ENCODE measurements at places on chromosomes 1 and 21.

GRCh38 chr1:44025816-44026215 is 5.4 kb downstream of the SLC6A9 start:
- DNase-seq: no peak

DNA sequence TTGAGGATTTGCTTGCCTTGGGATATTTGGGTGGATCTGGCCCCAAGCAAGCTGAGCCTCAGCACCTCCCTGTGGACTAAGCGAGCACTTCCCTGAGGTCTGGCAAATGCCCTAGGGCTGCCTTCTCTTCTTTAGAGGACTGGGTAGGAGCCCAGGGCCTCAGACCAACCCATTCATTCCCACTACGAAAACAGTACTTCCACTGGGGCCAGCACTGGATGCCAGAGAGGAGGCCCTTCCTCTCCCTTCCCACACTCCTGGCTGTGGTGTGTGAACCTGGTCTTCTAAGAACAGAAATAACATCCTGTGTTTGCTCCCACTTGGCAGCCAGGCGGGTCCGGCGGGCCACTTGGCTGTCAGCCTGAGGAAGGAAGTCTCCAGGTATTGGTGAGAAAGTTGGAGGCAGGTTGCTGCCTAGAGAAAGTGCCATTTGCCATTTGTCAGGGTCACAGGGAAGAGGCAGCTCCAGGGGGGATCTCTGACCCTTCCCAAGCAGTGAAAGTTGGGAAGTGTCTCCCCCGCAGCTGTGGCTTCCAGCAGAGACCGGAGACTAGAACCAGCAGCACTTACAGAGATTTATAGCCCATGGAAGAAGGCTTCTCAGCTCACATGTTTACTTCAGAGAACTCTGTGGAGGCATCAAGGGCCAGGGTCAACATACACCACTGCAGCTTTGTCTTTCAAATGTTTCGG is 323.5 kb downstream of the SIPA1L2 start:
- DNase-seq: no peak

- no peak for DNase-seq
Measured at GRCh38 chr1:159669338-159669737, 45.1 kb downstream of the CRP start.

DNA sequence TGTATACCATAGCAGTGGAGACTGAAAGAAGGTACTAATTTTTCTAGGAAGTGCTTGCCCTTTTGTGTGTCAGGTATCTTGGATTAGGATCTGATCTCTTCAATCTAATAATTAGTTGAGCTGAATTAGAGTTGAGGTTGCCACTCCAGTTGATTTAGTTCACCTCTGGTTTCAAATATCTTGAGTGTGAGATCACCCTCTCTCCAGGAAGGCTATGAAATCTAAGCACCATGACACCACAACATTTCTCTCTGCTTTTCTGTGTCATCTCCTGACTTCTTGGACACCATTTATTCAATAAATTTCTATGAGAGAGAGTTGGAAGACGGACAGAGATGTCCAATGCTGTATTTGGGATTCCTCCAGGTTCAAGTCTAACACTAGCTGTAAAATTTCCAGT is 212.8 kb downstream of the DYRK1A start:
- DNase-seq: no peak

- DNase-seq: no peak
Measured at GRCh38 chr1:233668725-233669294, 54.9 kb downstream of the KCNK1 start.

DNA sequence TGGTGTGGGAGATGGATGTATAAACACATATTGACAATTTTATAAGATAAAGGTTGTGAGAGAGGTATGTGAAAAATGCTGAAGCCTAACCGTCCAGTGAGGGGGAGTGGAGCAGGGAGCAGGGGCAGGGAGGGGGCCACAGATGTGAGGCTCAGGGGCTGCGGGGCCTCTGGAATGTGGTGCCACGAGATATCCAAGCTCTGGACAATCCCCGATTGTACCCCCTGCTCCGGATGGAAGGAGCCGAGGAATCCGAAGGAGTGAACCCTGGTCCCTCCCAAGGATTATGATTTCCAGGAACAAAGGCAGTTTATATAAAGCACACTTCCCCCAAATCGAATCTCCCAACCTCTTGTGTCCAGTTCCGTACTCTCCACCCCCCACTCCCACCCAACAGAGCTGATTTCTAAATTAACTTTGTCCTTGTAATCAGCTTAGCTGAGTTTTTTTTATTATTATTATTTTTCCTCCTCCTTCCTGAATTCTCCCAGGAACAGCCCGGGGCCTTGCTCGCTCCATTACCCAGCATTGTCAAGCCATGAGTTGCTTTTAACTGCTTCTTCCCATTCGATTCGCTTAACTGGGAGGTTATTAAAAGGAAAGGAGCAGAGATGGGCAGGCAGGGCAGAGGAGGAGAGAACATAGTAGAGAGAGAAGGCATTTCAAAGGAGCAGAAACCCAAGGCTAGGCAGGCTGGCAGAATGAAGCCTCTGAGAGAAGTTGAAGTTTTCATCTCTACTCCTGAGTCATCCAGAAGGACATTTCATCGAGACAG is 9.4 kb downstream of the KIRREL1 start:
- no peak for DNase-seq

- no peak for DNase-seq
Measured at GRCh38 chr1:155191904-155192303, 15.8 kb downstream of the THBS3 start.

DNA sequence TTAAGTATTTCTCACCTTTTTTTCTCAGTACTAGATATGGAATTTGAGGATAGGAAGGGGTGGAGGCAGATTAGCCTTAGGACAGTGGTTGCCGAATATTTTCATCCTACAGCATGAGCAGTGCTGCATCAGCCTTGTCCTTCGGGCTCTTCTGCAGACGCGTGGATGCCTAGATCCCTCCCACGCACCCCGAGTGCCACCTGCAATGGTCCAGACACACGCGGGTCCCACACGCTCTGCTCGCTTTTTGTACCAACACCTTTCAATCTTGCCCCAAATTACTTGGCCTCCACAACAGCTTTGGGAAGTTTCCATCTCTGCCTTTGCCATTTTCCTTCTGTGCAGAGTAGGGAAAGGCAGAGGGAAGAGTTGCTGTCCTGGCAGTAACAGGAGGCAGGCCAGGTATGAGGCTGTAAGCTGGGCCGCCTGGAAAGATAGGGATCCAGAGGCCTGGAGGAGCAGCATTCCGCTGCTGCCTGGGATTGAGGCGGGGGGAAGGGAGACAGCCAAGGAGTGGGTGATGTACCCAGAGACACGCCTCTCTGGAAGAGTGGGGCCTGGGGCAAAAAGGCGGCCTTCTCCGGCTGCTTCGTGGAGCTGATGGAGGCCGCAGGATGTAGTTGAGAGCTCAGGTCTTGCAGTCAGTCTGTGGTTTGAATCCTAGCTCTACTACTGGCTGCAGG is 467.7 kb downstream of the KIF26B start:
- DNase-seq: no peak
